T-cell (primary cell): ENCODE measurements at places on chromosomes 6 and 20.

- no peak for DNase-seq
These were observed 39.4 kb downstream of the MAP7 start for GRCh38 chr6:136510782-136511181.

DNA sequence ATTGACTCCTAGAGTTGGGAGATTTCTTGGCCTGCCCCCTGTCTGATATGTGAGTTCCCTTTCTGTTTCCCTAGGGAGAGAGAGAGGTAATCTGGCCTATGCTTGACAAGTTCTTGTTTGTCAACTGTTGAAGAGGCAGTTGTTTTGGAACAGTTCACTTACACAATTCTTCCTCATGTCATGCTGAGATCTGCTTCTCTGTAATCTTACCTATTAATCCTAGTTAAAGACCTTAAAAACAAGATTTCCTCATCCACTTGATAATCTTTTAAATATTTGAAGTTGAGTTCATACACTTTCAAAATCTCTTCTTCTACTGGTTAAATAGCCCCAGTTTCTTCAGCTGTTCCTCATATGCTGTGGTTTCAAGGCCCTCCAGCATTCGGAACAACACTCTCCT lies 89.9 kb downstream of the FIG4 start:
- DNase-seq: no peak

DNA sequence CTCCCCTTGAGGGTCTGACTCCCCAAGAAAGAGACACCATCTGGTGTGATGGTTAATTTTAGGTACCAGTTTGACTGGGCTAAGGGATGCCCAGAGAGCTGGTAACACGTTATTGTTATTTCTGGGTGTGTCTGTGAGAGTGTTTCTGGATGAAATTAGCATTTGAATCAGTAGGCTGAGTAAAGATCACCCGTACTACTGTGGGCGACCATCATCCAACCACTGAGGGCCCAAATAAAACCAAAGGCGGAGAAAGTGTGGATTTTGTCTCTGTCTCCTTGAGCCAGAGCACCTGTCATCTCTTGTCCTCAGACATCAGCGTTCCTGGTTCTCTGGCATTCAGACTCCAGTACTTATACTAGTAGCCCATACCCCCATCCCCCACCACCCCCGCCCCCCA lies 7.9 kb upstream of the CNKSR3 start:
- no peak for DNase-seq

GRCh38 chr6:139344186-139344963 lies 30.1 kb downstream of the CITED2 start:
- DNase-seq: no peak

DNA sequence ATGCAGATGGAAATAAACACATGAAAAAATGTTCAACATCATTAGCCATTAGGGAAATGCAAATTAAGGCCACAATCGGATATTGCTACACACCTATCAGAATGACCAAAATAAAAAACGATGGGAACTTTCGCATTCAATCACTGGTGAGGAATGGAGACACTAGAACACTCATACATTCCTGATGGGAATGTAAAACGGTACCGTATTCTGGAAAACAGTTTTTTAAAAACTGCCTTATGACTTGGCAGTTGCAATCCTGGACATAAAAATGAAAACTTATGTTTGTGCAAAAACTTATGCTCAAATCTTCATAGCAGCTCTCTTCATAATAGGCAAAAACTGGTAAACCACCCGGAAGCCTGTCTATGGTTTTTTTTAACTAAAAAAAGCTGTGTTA lies 146.0 kb downstream of the CEBPB start:
- no peak for DNase-seq

GRCh38 chr6:165059032-165059431 lies 250.4 kb downstream of the C6orf118 start:
- DNase-seq: no peak

DNA sequence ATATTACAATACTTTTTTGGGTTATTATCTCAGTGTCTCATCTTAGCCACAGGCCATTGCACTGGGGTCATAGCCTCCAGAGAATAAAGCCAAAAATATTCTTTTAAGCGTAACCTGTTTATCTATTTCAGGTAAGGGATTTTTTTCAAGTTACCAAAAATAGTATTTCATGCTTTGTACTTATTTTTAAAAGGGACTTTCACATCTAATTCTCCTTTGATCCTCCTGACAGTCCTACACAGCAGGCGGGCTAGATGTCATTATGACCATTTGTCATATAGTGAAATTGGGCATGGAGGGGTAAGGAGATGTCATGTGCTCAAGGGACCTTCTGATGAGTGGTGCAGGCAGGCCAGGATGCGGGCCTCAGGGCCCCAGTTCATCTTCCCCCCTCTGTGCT lies 68.9 kb downstream of the TBC1D7 start:
- DNase-seq: no peak

DNA sequence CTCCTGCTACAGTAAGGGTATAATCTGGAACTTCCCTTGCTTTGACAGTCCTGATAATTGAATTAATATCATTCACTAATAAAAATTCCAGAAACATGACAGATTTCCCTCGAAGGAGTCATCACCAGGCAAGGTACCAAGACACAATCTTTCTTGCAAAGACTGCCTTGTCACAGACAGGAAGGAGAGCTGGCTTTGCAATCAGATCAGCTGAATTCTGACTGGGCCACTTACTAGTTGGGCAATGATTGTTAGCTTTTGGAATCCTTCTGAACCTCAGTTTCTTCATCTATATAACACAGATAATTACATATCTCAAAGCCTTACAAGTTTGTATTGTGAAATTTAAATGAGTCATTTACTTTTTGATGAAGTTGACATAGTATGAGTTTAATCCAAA lies 344.2 kb downstream of the RFPL4B start:
- no peak for DNase-seq

DNA sequence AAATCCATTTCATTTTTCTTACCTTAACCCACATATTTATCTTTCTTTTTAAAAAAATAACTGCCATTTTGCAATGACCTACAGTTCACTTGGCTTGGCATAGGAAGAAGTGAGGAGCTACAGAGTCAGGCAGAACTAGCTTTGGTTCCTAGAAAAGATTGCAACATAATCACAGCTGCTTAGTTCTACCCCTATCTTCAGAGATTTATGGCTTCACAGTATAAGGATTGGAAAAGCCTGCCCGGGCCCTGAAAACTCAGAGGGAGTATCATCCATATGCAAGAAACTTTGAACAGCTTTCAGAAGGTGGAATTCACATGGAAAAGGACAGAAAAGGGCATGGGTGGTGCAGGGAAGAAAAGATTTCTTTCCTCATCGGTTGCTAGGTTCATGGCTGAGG lies 774.3 kb upstream of the CHD6 start:
- DNase-seq: no peak

- DNase-seq: no peak
These were observed 10.5 kb upstream of the CEP43 start for GRCh38 chr6:166988674-166989201.

DNA sequence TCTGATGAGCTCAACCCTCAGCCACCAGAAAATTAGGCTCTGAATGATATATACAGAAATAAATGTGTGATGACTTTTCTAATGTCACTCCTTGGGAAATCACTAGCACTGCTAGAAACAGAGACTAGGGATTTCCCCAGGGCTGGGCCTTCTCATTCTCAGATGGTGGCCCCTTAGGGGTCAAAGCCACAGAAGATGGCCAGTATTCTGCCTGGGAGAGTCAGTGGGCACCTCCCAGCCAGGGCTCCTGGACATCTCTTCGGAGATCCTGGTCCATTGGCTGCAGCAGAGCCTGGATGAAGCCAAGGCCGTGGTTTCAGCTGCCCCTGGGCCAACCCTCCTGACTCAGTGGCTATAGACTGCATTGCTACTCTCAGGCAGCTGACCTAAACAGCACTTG lies 276.9 kb upstream of the SUPT3H start:
- no peak for DNase-seq

GRCh38 chr6:3195695-3196497 lies 31.6 kb downstream of the TUBB2B start:
- peak; percentile 8 for DNase-seq

- peak; percentile 83 for DNase-seq
These were observed at the start of gene NCOA6 for GRCh38 chr20:34825530-34826362. NCOA6 (minus strand) TSS chr20:34825651; CDS start chr20:34782355, 43,296 bp downstream.

- DNase-seq: no peak
These were observed 18.4 kb downstream of the SLC22A23 start for GRCh38 chr6:3438190-3439167.

- DNase-seq: no peak
These were observed 37.8 kb downstream of the CENPW start for GRCh38 chr6:126377594-126378153.

DNA sequence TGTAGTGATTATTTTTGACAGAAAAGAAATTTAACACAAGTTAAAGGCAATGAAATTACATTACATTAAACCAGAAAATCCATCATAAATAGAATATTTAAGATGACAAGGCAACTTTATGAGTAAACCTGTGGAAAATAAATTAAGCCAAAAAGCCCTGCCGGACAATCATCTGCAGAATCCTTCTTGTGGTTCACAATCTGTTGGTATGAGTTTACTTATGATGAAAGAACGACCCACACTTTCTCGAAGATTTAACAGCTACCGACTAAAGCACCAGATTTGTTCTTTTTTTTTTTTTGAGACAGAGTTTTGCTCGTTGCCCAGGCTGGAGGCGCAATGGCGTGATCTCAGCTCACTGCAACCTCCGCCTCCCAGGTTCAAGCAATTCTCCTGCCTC lies 21.4 kb downstream of the HDAC2 start:
- no peak for DNase-seq

- no peak for DNase-seq
These were observed 8.5 kb upstream of the SRC start for GRCh38 chr20:37337208-37337991.

DNA sequence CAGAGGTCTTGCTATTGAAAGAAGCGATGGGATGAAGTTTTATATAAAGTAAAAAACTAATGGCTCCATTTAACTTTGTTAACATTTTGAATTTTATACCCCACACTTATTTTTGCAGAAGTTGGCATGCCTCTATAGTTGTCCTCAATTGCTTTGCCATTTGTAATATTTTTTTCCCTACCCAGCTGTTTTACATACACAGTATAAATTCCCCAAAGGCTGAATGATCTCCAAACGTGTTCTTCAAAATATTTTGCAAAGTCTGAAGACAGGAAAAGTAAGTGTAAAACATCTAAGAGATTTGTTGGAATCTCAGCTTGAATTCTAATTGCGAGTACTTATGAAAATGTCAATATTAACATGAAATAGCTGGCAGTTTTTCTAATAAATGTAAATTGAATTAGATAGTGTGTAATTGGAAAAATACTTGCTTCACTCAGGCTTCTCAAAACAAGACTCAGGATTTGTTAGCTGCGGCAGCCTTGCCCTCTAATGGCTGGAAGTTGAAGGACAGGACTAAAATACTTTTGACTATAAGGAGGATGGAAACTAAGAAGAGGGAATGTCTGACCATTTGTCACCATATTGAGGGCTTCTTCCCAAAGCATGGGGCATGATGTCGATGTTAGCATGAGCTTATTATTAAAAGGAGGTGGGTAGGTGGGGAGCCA lies 226.8 kb downstream of the UST start:
- DNase-seq: no peak

DNA sequence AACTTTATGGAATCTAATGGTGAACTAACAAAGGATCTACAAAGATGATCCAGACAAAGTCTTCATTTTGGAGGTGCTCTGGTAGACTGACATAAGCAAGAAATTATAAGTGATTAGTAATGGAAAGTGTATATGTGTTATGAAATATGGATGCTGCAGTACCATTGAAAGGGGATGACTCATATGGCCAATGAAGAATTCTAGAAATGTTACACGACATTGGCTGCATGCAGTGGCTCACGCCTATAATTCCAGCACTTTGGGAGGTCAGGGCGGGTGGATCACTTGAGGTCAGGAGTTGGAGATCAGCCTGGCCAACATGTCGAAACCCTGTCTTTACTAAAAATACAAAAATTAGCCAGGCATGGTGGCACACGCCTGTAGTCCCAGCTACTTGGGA lies 23.5 kb downstream of the CFAP206 start:
- no peak for DNase-seq

GRCh38 chr20:17138237-17138636 lies 88.6 kb upstream of the PCSK2 start:
- no peak for DNase-seq

- no peak for DNase-seq
These were observed 441.1 kb downstream of the MEI4 start for GRCh38 chr6:78093906-78094305.

GRCh38 chr6:98782772-98783171 lies 51.6 kb upstream of the POU3F2 start:
- DNase-seq: no peak

- DNase-seq: no peak
These were observed 8.4 kb downstream of the RAB5IF start for GRCh38 chr20:36613974-36614373.

GRCh38 chr20:10654250-10654610 lies 19.6 kb downstream of the JAG1 start:
- no peak for DNase-seq

- DNase-seq: peak; percentile 46
These were observed 114.6 kb upstream of the RIPOR2 start for GRCh38 chr6:25050356-25050755.

DNA sequence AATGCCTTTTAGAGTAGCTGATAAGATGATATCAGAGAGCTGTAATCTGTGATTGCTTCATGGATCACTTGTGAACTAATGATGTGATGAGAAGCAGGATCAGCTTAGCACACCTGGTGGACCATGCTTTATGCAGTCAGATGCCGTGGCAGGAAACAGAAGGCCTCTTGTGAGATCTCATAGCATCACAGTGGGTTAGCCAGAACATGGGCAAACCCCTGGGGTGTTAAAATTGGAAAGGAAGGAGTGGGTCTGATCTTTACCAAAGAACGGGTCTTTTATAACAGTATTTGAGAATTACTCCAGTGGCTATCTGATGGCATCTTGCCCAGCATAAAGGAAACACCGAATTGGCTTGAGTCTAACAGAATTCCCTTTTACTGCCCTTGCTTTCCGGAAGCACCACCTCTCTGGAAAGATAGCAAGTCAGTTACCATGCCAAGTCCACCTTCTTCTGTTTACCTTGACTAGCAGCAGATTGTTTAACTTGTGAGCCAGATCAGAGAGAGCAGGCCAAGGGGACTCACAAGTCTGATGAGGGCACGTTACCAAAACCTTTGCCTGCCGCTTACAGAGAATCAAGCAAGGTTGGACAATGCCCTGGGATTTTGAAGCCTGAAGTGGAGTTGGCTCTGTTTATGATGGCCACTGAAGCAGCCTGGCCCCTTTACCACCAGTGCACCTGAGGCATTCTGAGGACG lies 20.9 kb upstream of the SRF start:
- no peak for DNase-seq

DNA sequence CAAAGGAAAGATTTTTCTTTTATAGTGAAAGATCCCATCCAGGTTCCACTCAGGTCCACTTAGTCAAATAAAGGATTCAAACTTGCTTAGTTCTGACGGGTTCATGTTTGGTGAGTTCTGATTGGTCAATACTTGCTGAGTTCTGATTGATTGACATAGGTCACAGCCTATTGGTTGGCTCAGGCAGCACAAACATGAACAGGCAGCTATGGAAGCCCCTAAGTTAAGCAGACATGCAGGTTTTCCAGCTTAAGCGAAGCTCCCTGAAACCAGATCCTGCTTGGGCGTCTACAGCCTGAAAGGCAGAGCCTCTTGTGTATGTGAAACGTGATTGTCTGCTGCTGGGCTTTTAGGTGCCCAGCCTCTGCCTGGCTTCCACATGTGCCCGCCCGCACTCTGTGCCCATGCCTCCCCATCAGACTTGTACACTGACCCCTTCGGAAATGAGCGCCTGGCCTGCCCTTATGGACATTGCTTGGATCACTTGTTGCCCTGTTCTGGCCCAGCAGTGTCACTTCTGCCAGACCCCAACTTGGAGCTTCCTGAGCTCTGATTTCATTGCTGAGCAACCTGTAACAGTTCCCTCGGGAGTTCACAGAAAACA lies 45.4 kb upstream of the ECI2 start:
- DNase-seq: no peak
